Left hindlimb (tissue), 1 donor: ENCODE measurements at places on chromosomes 6 and 20.

DNA sequence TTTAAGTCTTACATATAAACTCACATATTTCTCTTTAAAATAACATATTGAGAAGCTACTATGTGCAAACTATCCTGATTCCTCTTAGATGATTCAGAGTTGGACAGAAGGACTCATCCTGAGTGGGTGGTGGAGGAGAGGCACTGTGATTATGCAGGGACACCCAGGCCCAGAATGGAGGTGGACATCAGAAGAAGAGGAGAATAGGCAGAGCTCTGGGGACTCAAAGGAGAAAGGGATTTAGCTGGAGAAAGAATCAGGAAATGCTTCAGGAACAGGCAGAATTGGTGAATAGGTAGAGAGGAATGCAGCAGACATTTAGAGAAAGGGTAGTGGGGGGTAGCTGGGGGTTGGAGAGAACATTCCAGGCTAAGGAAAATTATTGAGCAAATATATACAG, 17.4 kb downstream of the RCAN2 start:
- no peak for DNase-seq

DNA sequence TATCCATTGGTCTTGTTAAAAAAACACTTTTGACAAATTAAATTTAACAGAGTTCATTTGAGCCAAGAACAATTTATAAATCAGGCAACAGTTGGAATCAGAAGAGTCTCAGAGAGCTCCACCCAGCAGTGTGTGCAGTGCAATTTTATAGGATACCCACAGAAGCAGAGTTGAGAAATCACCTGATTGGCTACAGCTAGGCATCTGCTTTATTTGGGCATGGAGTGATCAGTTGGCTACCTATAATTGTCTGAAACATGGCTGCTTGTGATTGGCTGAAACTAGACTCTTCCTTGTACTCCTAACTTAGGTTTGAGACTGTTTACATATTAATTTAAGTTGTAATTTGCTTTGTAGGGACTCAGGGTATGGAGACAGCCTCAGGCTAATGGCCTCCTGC, 12.0 kb downstream of the PGK2 start:
- no peak for DNase-seq

- DNase-seq, result no peak
These were observed 82.5 kb upstream of the OGFRL1 start for GRCh38 chr6:71206089-71206488.

DNA sequence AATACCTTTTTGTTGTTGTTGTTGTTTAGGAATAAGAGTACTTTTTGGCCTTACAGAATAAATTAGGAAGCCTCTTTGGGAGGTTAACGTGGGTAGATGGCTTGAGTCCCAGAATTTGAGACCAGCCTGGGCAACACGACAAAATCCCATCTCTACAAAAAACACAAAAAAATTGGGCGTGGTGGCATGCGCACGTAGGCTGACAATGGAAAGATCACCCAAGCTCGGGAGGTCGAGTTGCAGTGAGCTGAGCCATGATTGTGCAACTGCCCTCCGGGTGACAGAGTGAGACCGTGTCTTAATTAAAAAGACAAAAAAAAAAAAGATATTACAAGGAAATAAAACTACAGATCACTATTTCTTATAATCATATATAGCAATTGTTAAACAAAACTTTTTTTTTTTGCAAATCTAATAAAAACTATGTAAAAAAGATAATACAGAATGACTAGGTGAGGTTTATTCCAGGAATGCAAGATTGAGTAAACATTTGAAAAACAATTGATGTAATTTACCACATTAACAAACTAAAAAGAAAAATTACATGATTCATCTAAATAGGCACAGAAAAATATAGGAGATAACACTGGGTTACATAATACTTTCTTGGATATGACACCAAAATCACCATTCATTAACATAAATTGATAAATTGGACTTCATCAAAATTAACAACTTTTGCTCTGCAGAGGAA, 43.6 kb upstream of the ASCC3 start:
- DNase-seq, result no peak

- no peak for DNase-seq
These were observed 109.0 kb upstream of the COL21A1 start for GRCh38 chr6:56356426-56356825.

GRCh38 chr6:13496513-13497190, 9.3 kb upstream of the GFOD1 start:
- no peak for DNase-seq

DNA sequence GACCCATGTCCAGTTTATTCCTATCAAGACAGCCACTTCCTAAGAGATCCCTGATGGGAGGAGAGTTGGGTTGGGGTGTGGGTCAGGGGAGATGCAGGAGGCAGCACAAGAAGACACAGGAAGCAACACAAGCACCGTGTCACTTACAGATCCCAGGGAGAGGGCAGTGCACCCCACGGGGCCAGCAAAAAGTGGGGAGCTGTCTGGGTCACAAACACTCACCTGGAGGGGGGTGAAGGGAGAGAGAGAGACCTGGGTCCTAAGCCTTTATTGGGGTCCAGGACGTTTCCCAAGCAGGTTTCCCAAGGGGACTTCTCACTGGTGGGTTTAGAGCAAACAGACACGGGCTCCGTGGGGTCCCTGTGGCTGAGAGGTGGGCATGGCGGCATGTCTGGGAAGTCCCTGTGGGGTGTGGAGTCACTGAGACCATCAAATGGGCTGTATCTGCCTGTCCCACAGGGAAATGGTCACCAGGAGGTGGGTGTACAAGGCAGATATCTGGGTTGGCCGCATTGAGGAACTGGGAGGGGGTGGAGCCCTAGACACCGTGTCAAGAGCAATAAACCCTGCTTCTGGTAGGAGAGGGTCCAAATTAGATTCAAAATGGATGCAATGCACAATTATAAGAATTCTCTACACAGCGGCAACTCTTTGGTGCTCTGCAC, 1.6 kb upstream of the CD93 start:
- no peak for DNase-seq

DNA sequence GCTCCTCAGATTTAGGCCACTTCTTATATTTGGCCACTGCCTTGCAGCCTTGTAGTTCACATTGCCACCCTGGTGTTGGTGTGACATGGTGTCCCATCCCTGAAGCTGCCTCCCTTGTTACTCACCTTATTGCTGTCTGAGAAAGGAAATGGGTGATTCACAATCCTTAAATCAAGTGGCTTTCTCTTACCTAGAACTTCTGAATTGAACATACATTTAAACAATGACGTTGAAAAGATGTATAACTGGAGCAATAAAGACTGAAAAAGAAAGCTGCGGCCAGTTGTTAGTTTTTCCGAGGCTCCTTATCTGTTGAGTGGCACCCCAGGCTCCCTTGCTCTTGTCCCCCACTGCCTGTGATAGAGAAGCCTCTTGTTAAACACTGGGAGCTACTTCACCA, 28.8 kb upstream of the GNRH2 start:
- no peak for DNase-seq

DNA sequence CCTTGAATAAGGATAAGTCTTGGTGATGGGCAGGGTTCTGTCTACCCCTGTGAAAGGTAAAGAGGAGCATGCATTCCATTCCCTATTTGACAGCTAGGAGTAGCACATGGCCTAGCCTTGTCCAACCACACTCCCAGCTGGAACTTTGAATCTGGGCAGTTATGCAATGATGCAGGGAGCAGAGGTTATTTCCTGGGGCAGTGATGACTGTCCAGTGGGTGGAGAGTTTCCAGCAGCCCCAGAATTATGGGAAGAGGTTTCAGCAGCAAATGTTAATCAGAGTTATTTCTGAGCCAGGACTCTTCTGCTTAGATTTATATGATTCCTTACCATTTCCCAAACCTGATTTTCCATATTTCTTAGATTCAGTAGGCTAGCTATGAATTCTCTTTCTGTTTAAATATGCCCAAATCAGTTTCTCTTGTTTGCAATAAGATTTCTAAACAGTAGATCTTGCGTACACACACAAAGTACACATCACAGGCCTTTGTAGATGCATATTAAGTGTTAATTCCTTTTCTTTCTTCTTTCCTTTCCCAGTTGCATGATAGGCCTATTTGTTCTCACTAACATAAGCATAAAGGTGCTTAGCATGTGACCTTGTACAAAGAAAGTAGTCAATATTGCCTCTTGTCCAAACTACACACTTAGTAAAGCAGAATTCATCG, 17.3 kb upstream of the TXLNB start:
- DNase-seq, result no peak

DNA sequence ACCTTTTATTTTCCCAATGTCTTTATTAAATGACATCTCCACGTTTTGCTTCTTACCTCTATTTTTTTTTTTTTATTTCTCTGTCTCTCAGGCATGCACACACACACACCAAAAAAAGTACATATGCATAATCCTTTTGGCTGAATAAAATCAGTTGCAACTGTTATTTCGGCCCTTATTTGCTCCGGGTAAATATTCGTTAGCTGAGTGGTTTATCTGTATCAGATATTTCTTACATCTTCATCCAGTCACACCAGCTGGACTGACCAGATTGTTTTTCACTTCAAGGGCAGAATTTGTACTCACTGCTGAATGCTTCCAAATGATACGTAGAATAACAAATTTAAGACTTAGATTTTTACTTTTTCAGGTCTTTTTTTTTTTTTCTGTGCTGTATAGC, 45.5 kb downstream of the PTPN1 start:
- DNase-seq, result no peak

GRCh38 chr6:125806813-125807212, 16.1 kb downstream of the NCOA7 start:
- no peak for DNase-seq

GRCh38 chr20:24522452-24523330, 53.3 kb downstream of the SYNDIG1 start:
- no peak for DNase-seq

DNA sequence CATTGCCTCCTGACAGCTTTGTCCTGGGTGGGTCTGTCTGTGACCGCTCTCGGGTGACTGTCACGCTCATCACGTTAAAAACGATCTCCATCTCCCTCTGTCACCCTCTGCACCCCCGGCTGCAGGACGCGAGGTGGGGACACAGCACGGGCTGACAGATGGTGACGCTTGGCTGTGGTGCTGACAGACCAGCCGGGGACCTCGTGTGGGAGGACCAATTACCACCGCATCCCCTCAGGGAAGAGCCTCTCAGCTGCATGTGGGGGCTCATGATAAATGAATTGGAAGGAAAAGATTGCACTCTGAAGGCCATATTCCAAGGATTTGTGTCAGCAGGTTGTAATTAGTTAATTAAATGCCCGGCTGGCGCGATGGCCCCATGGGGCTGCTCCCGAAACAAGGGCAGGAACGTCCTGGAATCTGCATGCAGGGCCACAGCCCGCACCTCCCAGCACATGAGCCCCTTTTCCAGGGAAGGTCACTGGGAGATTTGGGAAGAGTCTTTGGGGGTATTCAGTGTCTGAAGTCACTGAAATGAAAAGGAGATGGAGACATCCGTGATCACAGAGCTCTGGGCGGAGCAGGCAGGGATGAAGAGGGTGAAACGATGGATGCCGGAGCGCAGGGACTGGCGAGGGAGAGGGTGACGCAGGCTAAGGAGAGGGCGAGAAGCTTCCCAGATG, 87.1 kb downstream of the ERMARD start:
- DNase-seq, result no peak

DNA sequence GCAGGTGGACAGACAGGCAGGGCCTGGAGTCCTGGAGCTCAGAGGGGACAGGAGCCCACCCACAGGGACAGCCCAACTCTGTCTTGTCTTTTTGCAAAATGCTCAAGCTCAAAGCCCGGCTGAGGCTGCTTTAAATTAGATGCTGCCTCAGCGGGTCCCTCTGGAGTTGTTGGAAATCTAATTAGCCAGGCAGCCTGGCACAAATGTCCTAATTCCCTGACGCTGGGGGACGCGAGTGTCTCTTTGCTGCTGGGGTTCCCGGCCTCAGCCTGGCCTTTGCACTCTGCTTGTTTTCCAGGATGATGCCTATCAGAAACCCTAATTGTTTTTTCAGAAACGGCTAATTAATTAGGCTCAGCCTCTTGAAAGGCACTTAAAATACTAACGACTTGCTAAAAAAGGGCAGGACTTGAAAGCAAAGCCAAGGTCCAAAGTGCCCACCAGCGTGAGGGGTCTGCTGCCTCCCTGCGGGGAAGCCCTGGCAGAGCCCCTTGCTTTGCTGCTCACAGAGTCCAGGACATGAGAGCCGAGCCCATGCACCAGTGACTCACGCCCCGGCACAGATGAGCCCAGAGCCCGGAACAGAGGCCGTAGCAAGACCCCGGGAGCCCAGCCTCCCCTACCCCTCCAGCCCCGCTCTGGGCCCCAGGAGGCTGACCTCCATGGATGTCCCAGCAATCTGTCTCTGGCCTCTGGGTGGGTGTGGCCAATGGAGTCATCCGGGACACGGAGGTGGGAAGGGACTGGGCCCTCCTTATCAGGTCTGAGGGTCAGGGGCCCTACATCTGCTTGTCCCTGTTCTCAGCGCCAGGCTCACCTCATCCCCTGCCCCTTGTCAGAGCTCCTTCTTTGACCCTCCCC, 46.0 kb upstream of the BHLHE23 start:
- no peak for DNase-seq

DNA sequence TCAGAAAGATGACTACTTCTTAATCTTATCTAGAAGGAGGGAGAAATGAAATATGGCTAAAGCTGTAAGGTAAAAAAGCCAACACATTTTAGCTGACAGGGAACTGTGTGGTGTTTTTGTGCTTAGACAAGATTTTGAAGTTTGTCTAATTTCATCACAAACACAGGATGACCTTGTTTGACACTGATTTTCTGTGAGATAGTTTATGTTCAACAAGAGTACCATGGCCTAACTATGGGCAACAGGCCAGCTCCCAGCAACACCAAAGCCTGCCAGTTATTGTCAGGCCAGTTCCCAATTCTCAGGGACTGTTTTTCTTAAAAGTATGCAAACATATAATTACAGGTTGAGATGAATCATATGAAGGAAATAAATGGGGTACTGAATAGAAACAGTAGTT, 5.5 kb upstream of the ABCF1 start:
- no peak for DNase-seq

DNA sequence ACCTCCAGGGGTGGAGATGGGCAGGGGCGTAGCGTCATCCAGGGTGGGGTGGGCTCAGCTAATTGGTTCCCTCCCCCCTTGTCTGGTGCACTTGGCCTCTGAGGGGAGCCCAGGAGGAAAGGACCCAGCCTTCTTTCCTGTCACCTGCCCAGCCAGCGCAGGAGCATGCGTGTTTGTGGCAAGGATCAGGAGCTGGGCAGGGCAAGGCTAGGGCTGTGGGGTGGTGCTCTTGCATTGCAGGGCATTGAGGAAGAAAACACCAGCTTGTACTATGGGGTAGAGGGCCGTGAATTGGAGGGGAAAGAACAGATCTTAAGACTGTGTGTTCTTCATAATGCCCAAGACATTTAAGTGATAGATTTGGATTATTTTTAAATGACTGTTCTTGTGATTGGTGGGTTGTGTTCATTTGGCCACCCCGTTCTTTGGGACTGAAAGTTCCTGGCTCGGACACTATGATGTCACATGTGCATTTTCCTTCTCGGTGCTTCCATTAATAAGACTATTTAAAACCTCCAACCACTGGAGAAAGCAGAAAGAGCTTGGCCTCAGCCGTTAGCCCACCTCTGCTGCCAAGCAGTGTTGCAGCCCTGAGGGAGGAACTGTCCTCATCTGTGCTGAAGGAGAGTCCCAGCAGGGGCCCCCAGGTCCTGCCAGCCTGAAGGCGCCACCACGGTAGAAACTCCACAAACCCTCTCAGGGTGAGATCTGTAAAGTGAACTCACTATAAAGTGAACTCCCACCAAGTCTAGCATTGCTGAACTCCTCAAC, 136.2 kb upstream of the INSM1 start:
- DNase-seq, result no peak

- no peak for DNase-seq
These were observed 128.8 kb downstream of the CDH26 start for GRCh38 chr20:60086821-60087562.

GRCh38 chr6:90144396-90144795, 152.2 kb downstream of the BACH2 start:
- no peak for DNase-seq

- DNase-seq, result no peak
These were observed 15.8 kb upstream of the PPP1R16B start for GRCh38 chr20:38789503-38790199.
